ENCODE measurements at places on chromosomes 2 and 18.

GRCh38 chr2:444937-445884, 157.3 kb upstream of the ALKAL2 start:
- DNase-seq: no peak

DNA sequence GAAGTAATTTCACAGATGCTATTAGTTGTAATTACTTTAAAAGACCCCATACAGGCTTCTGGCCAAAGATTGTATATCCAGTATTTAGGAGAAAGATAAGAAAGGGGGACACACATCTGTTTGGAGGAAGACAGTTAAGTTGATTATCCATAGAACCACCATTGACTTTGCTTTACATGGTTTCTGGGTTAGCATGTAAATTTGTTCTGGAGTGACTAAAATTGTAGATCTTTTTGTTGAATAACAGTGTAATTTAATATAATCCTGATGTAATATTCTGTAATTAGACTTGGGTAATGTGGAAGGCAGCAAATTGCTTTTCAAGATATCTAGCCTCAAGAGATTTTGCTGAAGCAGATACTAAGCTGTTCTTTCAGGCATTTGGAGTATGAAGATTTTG, 17.2 kb downstream of the COMMD1 start:
- no peak for DNase-seq

GRCh38 chr2:236178890-236179235, 10.7 kb upstream of the GBX2 start:
- no peak for DNase-seq

GRCh38 chr18:57497372-57498294, 62.5 kb downstream of the ONECUT2 start:
- DNase-seq: no peak

DNA sequence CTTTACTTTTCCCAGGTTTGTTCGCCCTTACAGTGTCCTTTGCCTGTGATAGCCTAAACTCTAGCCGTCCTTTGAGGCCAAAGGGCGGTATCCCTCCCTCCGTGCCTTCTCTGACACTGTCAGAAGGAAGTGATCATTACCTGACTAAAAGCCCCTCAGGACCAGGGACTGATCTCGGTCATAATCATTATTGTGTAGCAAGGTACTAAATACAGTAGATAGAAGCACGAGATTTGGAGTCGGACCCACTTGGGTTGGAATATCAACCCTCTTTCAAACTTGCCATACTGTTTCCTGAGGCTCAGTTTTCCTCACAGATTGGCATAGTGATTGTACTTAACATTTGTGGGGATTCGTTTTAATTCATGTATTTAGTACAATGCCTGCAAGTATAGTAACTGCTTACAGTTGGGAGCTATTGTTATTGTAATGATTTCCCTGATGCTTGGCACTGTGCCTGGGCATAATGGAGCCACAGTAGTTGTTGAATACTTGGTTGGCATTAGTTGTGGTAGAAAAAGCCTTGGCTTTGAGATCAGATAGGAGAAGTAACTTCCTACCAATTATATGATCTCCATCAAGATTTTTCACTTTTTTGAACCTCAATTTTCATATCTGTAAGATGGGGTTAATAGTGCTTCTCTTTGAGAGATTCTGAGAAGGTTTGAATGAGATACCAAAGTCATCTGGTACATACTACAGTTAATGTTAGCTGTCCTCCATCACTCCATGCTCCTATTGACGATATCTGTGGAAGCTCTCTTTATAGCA, 836 bp downstream of the STK11IP start:
- no peak for DNase-seq

- no peak for DNase-seq
Measured at GRCh38 chr2:27832396-27832795, 57.8 kb downstream of the RBKS start.

GRCh38 chr18:54742659-54743604, 85.3 kb upstream of the RAB27B start:
- no peak for DNase-seq

DNA sequence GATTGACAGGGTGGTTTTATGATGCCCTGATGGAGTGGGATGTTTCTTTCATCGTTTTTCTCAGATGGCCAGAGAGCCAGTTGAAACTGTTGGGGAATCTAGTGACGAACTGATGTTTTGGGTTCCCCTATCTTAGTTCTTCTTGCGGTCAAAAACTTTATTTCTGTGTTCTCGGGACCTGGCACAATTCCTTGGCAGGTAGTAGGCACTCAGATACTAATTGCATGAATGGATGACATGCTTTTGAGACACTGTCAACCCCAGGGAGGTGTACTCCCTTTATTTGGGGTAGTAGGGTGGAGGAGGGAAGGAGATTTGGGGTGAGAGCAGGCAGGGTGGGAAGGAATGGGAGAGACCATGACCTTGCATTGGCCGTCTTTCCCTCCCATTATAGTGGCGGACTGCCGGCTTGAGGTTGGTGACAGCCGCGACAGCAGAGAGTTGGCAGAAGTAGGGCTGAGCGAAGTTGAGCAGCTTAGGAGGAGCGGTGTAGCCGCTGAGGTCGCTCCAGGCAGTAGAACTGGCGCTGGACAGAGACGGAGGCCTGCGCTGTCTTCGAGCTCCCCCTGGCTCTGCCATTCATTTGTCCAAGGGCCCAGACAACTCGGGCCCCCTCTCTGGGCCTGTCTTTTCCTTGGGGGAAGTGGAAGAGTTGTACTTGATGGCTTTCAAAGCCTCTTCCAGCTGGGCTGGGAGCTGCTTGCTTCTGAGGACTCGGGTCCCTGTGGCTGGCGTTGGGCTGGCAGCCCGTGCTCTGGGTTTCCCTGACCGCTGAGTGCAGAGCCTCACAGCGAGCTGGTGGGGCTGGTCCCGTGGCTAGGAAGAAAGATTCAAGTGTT, 2.6 kb downstream of the TET3 start:
- no peak for DNase-seq

DNA sequence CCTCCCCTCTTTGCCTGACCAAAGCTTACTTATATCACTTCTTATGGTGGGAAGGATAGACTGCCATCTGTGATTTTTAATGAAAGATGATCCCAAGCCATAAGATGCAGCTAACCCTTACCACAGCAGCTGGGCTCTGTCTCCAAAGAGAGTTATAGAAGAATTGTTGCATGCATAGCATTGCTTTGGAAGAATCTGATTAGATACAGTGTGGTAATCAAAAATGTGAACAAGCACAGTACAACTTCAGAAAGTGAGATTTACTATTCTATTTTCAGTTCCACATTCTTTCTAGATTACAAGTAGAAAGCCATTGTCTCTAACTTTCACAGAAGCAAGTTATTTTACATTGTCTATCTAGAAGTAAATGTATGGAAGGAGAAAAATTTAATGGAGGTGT, 129.0 kb upstream of the ACVR2A start:
- no peak for DNase-seq

GRCh38 chr18:21194871-21195771, 46.9 kb upstream of the GREB1L start:
- DNase-seq: peak; percentile 36

DNA sequence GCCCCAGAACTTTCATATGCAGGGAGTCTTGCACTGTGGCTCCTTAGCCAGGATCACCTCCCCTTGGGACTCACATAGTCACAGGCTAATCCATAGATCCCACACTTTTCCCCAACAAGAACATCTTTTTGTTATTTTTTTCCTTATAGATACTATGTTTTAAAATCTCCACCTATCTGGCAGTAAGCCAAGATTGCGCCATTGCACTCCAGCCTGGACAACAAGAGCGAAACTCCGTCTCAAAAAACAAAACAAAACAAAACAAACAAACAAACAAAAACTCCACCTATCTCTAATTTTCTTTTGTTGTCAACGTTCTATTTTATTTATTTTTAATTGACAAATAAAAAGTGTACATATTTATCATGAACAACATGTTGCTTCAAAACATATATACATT, 141.7 kb downstream of the PDE11A start:
- no peak for DNase-seq

Measured in left renal cortex interstitium (tissue), 4 donors.